Caco-2 (cell line): ENCODE measurements at places on chromosomes 3 and 15.

DNA sequence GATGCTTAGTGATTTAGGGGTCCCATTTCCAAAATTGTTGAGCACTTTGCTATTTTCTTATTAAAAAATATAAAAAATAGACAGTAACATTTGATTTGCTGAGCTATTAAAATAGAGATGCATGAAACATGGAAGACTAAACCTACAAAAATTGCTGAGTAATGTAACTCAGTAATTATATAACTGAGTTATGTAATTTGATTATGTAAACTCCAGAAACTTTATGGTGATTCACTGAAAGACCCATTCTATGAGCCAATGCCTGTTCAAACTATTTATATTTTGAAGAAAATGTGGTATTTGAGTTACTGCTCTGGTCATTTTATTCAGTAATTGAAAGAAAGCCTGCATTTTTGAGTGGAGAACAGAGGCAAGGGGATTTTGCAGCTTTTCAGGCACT, 1221.5 kb upstream of the ALCAM start:
- no peaks in the 10 kb centered on the region for H3K36me3 ChIP-seq
- DNase-seq: no peak
- H3K27me3 ChIP-seq: no peaks in the 10 kb centered on the region
- no peak overlapping the region for H3K27ac ChIP-seq
- H3K4me3 ChIP-seq: no peak overlapping the region
- H3K4me1 ChIP-seq: no peaks in the 10 kb centered on the region

DNA sequence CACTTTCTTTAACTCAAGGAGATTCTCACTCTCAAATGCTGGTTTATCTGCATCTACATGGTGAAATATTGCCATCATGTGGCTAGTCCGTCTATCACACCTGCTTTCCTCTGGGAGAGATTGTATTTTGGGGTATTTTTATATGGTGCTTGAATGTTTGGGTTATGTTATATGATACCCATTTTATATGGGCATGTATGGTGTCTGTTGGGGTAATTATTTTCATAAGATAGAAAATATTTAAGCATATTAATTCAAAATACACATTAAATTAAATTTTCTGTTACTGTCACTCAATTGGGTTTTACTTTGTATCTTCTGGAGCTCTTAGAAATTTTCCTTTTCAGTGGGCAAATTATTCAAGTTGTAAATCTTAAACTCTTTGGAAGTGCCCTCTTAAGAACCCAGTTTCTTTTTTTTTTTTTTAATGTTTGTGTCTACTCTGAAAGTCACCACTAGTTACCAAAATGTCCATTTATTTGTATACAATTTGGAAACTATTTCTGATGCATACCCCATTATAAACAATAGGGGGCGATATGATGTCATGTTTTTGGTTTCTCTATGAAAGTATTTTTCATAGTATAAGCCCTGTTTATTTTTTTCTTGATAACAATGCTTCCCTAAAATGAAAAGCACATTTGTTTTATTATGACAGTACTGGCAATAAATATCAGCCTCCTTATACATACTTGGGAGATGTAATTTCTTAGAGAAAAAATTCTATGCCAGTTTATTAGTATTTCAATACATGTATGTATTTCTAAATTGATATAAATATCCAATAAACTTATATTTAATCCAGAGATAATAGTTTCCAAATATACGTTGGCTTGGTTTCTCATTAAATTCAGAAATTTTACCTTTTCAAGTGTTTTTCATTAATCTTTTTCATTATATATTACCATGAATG, 36.1 kb upstream of the PLSCR5 start:
- no peak overlapping the region for H3K27ac ChIP-seq
- H3K4me3 ChIP-seq: no peak overlapping the region
- peak; percentile 34 for DNase-seq
- H3K36me3 ChIP-seq: no peaks in the 10 kb centered on the region
- H3K4me1 ChIP-seq: peaks cover 6% of the 10 kb centered on the region
- H3K27me3 ChIP-seq: no peaks in the 10 kb centered on the region

DNA sequence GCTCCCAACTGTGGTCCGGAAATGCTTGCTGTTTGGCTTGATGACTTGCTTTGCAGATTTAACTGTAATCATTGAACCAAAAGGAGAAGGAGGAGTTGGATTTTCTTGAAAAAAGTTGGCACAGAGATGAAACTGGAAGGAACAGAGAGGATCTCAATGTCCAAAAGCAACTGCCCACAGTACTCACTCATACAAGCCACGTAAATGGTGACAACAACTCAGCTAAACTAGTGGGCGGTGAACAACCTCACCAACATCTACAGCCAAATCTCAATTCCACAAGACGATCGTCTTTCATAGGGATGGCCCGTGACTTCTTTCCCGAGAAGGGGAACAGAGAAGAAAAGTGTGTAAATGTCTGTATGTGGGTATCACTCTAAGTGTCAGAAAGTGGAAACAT, 48.1 kb downstream of the MYO5C start:
- no peak overlapping the region for H3K4me3 ChIP-seq
- peaks cover 6% of the 10 kb centered on the region for H3K36me3 ChIP-seq
- H3K27me3 ChIP-seq: no peaks in the 10 kb centered on the region
- H3K4me1 ChIP-seq: peaks cover 5% of the 10 kb centered on the region; the same call in 1 of the 2 replicates

- no peak for DNase-seq
- no peaks in the 10 kb centered on the region for H3K4me1 ChIP-seq
- no peak overlapping the region for H3K4me3 ChIP-seq
These were observed 683.7 kb upstream of the CBLB start for GRCh38 chr3:106552351-106553043.

DNA sequence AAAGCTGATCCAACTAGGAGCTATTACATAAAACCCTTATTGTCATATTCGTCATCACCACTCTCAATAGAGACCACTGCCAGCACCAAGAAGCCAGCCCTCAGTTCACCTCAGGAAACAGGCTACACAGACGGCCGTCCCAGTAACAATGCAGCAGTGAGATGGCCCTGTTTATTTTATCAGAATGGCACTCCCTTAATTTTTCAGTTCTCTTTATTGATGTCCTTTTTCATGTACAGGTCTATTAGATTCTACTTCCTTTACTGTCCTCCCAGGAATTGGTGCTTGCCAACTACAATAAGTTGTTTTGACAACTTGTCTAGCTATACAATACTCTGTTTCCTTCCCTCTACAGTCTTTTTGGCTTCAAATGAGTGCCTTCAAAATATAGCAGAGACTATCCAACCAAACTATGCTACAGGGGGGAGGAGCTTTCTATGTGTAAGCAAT, 272.5 kb downstream of the ZBTB20 start:
- no peaks in the 10 kb centered on the region for H3K4me1 ChIP-seq
- H3K27me3 ChIP-seq: no peaks in the 10 kb centered on the region
- no peak overlapping the region for H3K4me3 ChIP-seq

- no peaks in the 10 kb centered on the region for H3K4me1 ChIP-seq
- H3K4me3 ChIP-seq: no peak overlapping the region
- no peaks in the 10 kb centered on the region; the same call in 1 of the 2 replicates for H3K27me3 ChIP-seq
- no peaks in the 10 kb centered on the region for H3K36me3 ChIP-seq
These were observed 14.2 kb downstream of the LRRC31 start for GRCh38 chr3:169855514-169855913.

- H3K4me3 ChIP-seq: no peak overlapping the region
- no peak for DNase-seq
- H3K4me1 ChIP-seq: no peaks in the 10 kb centered on the region
- H3K36me3 ChIP-seq: no peaks in the 10 kb centered on the region
These were observed 47.7 kb upstream of the TRPC1 start for GRCh38 chr3:142676151-142676550.

- no peak overlapping the region for H3K27ac ChIP-seq
- no peak overlapping the region for H3K4me3 ChIP-seq
- H3K27me3 ChIP-seq: no peaks in the 10 kb centered on the region
- H3K36me3 ChIP-seq: no peaks in the 10 kb centered on the region
- peaks cover 12% of the 10 kb centered on the region for H3K4me1 ChIP-seq
These were observed 14.9 kb downstream of the KBTBD12 start for GRCh38 chr3:127929818-127930413.

- H3K4me3 ChIP-seq: no peak overlapping the region
- no peak overlapping the region for H3K27ac ChIP-seq
- H3K36me3 ChIP-seq: no peaks in the 10 kb centered on the region
- H3K4me1 ChIP-seq: peaks cover 10% of the 10 kb centered on the region; the same call in 1 of the 2 replicates
These were observed 88.9 kb downstream of the ITPR1 start for GRCh38 chr3:4581920-4582611.

DNA sequence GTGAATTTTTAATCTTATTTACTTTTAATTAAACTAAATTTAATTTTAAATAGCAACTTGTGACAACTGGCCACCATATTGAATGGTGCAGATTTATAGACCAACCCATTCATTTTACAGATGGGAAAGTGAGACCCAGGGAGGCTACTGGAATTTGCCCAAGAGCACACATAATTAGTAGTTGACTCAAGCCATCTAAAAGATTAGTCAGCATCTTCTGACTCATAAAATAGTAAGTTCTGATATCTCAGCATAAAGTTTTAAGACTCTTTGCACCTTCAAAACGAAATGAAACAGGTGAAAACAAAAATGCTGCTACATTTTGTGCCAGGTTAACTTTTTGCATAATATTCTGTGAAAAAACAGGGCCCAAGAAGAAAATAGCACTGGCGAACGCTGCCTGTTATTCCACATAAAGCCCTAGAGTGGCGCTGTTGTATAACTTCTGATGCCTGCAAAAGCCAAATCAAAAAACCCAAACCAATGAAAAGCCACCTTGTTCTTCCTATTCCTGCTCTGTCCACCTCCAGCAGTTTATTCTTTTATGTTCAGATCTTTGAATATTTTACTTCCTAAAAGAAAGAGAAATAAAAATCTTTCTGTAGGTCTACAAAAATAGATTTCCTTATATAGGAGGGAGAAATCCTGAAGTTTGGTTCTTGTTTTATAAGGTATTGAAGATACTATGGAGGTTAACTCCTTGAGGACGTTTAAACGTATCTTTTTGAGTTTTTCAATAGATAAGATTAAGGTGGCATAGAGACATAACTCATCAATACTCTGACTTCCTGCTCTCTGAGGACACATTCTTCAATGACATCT, 62.8 kb downstream of the OTOL1 start:
- no peaks in the 10 kb centered on the region for H3K4me1 ChIP-seq
- H3K36me3 ChIP-seq: no peaks in the 10 kb centered on the region
- H3K27ac ChIP-seq: no peak overlapping the region
- peak; percentile 23 for DNase-seq

DNA sequence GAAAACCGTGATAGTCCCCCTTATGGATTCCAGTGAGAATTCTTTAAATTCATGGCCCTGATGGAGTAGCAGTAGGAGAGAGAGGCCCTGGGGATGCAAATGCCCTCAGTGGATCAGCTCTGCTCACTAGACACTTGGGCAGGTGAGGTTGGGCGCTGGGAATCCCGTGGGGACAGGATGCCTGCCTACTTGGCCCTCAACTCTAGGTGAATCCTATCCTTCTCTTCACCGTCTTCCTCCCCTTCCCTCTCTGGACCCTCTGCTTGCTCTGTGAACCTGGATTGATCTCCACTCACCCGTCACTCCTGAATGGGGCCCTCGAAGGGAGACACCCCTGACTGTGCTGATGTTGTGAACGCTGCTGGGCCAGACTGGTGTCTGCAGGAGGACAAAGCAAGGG, 77.4 kb downstream of the SEC22A start:
- no peak for DNase-seq
- H3K27ac ChIP-seq: no peak overlapping the region
- H3K36me3 ChIP-seq: no peaks in the 10 kb centered on the region
- H3K4me3 ChIP-seq: no peak overlapping the region

DNA sequence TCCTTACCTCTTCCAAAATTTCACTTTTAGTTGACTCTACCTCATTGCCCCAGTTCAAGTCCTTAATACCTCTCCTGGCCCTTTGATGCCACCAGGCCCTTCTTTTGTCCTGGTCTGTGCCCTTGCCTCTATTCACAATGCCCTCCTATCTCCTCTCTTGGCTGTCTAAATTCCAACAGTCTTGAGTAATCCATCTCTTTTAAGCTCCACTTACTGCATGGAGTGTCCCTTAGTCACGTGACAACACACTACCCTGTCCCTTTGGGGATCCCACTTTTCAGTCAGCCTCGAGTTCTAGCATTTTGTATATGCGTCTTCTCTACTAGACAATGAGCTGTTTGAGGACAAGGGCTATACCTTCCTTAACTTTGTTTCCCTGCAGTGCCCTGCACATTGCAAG, 52.7 kb upstream of the SCN5A start:
- H3K27ac ChIP-seq: no peak overlapping the region
- no peak overlapping the region for H3K4me3 ChIP-seq
- no peaks in the 10 kb centered on the region; the same call in none of the 2 replicates for H3K27me3 ChIP-seq
- no peak for DNase-seq
- no peaks in the 10 kb centered on the region for H3K4me1 ChIP-seq

GRCh38 chr15:58555162-58556027, 123.6 kb downstream of the LIPC start:
- DNase-seq: peak; percentile 34
- H3K27me3 ChIP-seq: no peaks in the 10 kb centered on the region
- no peak overlapping the region for H3K4me3 ChIP-seq
- H3K4me1 ChIP-seq: peaks cover 18% of the 10 kb centered on the region; the same call in 1 of the 2 replicates
- H3K36me3 ChIP-seq: no peaks in the 10 kb centered on the region
- no peak overlapping the region for H3K27ac ChIP-seq

DNA sequence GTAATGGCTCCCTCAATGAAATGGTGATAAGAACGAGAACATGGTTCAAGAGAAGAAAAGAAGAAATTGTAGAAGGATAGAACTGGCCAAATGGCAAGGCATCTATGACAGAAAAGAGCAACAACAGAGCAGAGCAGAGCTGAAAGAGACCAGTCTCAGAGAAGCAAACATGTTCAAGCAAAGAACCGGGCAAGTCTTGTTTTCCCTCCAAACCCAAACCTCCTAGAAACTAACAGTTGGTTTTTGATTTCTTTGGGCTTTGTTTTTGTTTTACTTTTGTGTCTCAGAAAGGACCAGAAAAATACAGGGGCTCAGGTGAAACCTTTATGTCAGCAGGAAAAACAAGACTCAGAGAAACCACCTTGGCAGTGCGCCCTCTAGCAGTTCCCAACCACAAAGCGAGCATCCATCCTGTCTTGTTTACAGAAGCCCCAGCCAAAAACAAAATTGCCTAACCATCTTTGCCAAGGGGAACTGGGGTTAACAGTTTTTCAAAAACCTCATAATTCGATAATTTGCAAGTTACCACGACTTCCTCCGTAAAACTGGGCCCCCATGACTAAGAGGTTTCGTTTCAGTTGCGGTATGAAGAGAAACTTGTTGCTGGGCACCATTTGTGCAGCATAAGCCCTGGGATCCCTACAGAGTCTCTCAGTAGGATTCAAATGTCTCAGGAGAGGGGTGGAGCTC, 159.2 kb upstream of the SLC24A5 start:
- H3K27me3 ChIP-seq: no peaks in the 10 kb centered on the region
- no peaks in the 10 kb centered on the region for H3K36me3 ChIP-seq
- H3K27ac ChIP-seq: no peak overlapping the region
- H3K4me3 ChIP-seq: no peak overlapping the region

- H3K4me3 ChIP-seq: no peak overlapping the region
- DNase-seq: no peak
These were observed 1.8 kb upstream of the PIK3R4 start for GRCh38 chr3:130748467-130748861.
